Breast epithelium (tissue), 4 donors: ENCODE measurements at places on chromosomes 13 and 19.

- no peak for DNase-seq
Observed at GRCh38 chr19:53157626-53158025, 1.2 kb downstream of the ZNF347 start.

GRCh38 chr13:61135583-61135982 is 280.1 kb downstream of the PCDH20 start:
- DNase-seq: no peak

DNA sequence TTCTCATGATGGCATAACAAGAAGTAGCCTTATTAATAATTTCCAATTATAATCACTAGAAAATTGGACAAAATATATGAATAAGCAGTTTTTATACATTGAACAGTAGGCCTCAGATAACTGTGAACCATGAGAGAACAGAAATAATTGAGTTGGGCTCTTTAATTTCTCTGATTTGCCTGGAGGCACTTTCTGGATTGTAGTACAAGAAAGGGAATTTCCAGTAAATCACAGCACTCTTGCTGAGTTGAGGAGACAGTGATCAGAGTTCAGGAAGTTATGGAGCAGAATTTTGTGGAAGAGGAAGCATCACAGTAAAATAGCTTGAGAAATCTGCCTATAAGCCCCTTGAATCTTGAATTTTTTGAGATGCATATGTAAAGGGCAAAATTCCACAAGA is 216.2 kb downstream of the MAB21L1 start:
- DNase-seq: no peak

DNA sequence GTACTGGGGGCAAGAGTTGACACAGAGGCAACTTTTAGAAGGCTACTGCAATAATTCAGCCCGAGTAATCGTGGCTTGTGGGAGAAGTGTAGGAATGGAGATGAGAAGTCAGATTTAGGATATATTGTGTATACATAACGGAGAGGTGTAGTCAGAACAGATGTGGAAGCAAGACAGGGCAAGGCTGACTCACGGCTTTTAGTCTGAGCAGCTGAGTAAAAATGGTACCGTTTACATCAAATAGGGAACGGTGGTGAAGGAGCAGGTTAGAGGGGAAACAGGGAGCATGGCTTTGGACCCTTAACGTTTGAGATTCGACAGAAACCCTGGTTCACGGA is 796 bp upstream of the LSM14A start:
- no peak for DNase-seq

DNA sequence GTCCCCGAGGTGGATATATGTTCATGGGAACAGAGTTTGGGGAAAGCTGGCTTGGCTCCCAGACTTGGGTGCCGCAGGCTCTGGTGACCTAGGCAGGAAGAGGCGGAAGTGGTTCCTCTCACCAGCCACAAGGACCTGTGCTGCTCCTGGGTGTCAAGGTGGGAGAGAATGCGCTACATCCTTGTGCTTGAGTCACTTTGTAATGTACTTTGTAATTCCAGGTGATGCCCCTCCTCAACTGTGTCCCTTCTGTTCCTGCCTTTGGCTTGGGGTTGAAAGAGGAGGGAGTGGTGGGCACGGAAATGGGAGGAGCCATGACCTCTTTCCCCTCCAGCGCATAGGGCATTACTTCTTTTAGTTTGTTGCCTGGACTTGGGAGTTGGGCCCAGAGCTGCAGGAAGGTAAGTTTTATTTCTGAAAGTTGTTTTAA is 10.9 kb downstream of the GARRE1 start:
- peak; percentile 83 for DNase-seq

DNA sequence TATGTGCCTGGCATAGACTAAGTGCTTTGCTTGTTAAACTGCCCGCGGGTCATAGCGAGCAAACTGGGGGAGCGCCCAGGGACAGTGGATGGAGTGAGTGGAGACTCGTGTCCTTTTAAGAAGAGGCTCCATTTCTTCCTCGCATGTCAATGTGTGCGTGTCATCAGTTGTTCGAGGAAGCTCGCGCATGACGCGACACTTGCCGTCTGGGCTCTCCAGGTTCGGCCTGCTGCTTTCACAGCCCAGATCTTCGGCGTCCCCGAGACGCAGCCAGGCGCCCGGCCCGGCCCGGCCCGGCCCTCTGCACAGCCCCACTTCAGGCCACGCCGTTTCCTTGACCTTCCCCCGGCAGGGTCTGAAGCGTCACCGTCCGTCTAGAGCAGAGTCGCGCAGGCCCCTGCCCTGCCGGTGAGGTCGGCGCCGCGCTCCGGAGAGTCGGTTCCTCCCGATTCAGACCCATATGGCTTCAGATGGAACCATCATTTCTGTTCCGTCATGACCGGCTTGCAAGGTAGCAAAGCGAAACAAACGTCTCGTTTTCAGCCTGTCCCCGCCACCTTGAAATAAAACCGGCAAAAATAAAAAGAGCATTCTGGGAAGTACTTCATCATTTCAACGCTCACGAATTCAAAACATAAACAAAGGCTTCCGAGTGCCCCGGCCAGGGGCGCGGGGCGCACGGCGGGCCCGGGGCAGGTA is 599 bp upstream of the ARHGEF7 start:
- DNase-seq: no peak

DNA sequence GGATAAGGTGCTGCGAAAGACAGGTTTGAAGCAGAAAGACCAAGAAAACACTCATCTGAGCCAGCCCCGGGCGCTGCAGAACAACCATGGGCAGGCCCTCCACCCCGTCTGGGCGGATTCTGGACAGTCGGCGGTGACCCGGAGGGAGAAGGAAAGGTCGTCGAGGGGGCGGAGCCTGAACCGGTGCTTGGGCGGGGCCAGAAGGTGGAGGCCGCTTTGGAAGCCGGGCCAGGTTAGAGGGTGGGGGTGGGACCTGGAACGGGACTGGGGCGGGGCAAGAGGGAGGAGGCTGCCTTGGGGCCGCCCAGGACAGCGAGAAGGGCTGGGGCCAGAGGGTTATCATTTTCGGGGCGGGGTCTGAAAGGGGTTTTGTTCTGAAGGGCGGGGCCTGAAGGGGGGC is 5.0 kb upstream of the ZNF765 start:
- DNase-seq: no peak

GRCh38 chr19:10776900-10777650 is 58.9 kb downstream of the TMED1 start:
- DNase-seq: no peak

DNA sequence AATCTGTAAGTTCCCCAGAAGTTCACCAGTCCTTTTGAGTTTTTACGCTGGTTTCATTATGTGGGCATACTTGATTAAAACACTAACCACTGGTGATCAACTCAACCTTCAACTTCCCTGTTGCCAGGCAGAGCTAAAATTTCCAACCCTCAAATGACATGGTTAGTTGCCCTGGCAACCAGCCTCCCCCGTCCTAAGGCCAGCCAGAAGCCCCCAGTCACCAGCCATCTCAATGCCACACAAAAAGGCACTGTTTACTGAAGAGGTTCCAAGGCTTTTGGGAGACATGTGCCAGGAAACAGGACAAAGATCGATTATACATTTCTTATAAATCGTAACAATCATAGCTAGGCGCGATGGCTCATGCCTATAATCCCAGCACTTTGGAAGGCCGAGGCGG is 1.6 kb downstream of the ZNF649 start:
- no peak for DNase-seq

DNA sequence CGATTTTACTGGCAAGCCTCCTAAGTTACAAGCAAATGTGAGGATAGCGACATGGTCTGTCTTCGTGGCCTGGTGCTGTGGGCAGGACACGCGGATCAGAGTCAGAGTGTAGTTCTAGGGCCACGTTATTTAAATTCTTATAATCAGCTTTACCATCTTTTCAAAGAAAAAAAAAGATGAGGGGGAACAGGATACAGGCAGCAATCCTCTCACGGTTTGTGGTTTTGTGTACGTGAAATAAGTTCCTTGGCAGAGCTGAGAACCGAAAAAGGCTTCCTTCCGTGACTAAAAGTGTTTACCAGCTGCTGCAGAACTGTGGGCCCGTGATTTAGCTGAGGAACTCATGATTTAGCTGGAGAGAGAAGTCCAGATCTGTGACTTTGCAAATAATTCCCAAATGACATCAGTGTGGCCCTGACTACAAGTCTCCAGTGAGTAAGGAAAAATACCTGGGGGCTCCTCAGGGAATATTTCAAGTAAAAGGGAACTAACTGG is 27.2 kb downstream of the RCBTB2 start:
- DNase-seq: no peak

DNA sequence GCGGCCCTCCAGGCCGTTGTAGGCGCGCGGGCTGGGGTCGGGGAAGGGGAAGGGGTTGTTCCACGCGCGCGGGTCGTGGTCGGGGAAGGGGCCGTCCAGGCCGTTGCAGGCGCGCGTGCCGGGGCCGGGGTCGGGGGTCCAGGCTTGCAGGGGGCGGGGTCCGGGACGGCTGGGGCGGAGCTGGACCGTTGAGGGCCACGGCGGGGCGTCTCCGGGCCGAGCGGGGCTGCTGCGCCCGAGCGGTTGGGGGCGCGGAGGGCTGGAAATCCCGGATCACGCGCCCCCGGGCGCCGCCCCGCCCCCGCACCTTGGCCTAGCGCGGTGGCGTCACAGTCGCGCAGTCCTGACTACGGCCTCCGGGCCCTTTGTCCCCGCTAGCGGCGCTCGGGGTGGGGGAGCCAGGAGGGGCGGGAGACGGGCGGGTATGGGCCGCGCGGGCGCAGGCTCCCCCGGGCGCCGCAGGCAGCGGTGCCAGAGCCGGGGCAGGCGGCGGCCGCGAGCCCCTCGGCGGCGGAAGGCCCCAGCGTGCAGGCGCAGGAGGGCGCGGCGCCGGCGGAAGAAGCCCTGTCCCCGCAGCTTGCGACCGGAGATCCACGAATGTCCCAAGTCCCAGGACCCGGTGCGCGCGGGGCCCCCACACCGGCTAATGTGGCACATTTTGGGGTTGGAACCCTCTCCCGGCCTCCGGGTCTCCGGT is 665 bp downstream of the GPX4 start:
- DNase-seq: peak; percentile 73

GRCh38 chr13:42816538-42816937 is 35.2 kb downstream of the FAM216B start:
- DNase-seq: no peak

DNA sequence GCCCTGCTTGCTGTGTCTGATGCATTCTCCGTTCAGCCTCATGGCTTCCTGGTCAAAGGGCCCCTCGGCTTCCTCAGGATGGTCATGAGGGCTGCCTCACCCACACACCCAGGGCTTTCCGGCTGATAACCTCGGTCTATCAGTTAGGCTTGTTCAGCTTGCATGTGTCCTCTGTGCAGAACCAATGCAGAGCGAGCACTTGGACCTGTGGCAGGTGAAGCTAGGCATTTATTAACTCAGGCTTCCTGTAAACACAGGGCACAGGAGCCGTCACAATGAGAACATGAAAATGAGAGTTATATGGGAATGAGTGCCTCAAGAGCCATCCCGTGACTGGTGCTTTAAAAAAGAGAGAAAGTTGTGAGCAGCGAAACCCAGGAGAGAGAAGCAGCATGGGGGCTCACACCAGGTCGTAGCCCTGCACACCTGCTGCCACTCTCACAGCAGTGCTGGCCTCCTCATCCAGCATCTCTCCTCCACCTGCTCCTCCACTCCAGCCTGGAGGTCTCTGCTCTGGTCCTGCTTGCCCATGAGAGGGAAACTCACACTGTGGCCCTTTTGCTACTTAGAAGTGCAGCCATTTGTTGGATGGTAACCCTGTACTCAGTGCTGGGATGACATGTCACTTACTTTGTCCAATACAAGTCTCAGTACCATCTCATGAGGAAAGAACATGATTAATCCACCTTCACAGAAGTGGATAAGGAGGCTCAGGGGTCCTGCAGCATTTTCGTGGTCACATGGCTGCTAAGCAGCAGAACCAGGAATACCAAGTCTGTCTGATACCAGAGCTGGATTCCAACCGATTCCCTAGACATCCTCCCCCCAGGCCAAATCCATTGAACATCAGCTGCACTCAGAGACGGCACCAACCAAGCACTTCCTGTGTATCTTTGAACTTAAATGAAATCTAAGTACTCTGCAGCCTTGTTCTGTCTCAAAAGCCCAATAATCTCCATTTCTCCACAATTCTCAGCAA is 50.5 kb upstream of the IRS2 start:
- DNase-seq: no peak

- peak; percentile 55 for DNase-seq
Observed at GRCh38 chr13:97434397-97435201, 630 bp downstream of the RAP2A start.

GRCh38 chr13:46739447-46740098 is 57.4 kb downstream of the ESD start:
- DNase-seq: no peak

GRCh38 chr13:92873029-92873428 is 353.6 kb upstream of the GPC6 start:
- DNase-seq: no peak

GRCh38 chr13:28754698-28755545 is 36.2 kb upstream of the SLC46A3 start:
- no peak for DNase-seq

- DNase-seq: no peak
Observed at GRCh38 chr19:19111967-19112580, 26.2 kb downstream of the TMEM161A start.

- no peak for DNase-seq
Observed at GRCh38 chr19:51694318-51695085, 1.4 kb downstream of the SPACA6 start.

DNA sequence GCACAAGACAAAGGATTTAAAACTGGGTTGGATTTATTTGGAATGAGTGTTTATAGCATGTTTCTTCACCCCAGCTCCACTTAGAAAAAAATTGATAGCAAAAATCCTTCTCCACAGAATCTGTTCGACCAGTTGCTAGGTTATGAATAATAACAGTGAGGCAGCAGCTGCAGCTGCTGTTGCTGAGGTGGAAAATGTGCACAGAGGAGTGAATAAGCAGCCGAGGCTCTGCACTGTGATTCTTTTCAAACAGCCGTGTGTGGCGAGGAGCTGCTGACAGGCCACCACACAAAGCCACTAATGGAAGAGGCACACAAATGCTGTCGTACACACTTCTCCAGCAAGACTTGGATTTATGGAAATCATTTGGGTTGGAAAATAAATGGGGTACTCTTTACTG is 6.4 kb upstream of the RASL11A start:
- no peak for DNase-seq

DNA sequence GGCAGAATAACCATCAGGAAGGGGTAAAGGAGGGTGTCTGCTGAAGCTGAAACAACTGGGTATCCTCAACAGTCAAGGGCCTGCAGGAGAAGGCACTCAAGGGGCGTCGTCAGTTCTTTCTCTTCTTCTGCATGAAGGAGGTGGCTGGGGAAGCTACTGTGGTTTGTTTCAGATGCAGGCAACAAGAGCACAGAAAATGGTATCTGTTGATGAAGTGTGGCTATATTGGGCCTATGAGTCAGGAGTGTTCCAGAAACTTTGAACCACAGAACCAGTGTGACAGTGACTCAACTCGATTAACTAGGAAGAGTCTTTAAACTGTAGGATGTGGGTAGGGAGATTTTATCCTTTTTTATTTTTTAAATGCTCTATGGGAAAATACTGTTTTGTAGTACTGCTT is 686.3 kb downstream of the FGF9 start:
- DNase-seq: no peak
